Articular chondrocyte of knee joint (primary cell): ENCODE measurements at places on chromosomes 12 and 14. TPM values are rescaled to one million over a fixed set of nuclear protein-coding genes. Genes with fewer than 3 reads are reported as not detected.

PRICKLE1 gene
- 0.91 and 1.5 TPM in 2 replicates for total RNA-seq

RNU4-1 gene
- total RNA-seq: under 0.01 TPM in 2 replicates

PRH2 gene
- total RNA-seq: 0.54 TPM in 1 of 2 replicates, not detected in the other

TRHDE gene
- not detected in 2 replicates for total RNA-seq

PTPRR gene
- not detected in 2 replicates for total RNA-seq

GCH1 gene
- total RNA-seq: 5.5 and 6.9 TPM in 2 replicates

KRT78 gene
- not detected in 2 replicates for total RNA-seq

KRT6A gene
- total RNA-seq: not detected in 2 replicates

TSFM gene
- 16.1 and 22.7 TPM in 2 replicates for total RNA-seq

CLEC2A gene
- not detected in 2 replicates for total RNA-seq

ADAMTS20 gene
- total RNA-seq: not detected in 2 replicates

GPR137C gene
- 0.26 and 0.97 TPM in 2 replicates for total RNA-seq

CDCA3 gene
- 14.9 and 18.7 TPM in 2 replicates for total RNA-seq

CBLN3 gene
- total RNA-seq: 6.1 and 7.5 TPM in 2 replicates

TGM1 gene
- total RNA-seq: 1.1 and 1.6 TPM in 2 replicates

ZC2HC1C gene
- 1.2 and 1.5 TPM in 2 replicates for total RNA-seq

TBC1D30 gene
- total RNA-seq: 0.13 and 0.43 TPM in 2 replicates

ZCRB1 gene
- 48.5 TPM in 2 replicates for total RNA-seq

CDH24 gene
- total RNA-seq: 4.1 and 4.6 TPM in 2 replicates

SLC17A8 gene
- not detected in 2 replicates for total RNA-seq

OR4E2 gene
- not detected in 2 replicates for total RNA-seq

CCT2 gene
- 174 and 206 TPM in 2 replicates for total RNA-seq

GLS2 gene
- not detected in 2 replicates for total RNA-seq

TMEM30B gene
- total RNA-seq: 11.0 and 12.4 TPM in 2 replicates

EPS8 gene
- 193 and 212 TPM in 2 replicates for total RNA-seq
